Hepatocyte (in vitro differentiated cells): ENCODE measurements at places on chromosomes 5 and 9.

DNA sequence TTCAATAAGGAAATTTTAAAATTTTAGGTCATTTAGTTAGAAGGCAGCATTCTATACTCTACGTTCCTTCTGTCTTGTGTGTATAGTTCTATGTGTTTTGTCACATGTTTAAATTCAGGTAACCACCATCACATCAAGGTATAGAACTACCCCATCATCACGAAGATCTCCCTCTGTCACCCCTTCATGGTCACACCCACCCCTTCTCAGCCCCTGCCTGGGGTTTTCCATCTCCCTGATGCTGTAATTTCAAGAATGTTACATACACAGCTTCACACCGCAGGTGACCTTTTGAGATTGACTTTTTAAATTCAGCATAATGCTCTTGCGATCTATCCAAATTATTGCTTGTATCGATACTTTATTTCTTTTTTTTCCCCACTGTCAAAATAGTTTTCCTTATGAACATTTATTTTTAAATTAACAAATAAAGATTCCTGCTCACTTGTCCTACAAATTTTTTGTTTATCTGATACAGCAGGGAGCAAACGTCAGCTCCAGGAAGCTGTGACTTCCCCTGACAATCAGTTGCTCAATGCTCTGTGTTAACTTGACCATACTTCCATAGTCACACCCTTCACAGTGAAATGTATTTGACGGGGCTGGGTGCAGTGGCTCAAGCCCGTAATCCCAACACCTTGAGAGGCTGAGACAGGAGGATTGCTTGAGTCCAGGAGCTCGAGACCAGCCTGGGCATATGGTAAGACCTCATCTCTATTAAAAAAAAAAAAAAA, 10.2 kb downstream of the BTNL8 start:
- DNase-seq, result no peak
- no peak overlapping the region for H3K27ac ChIP-seq
- no peak overlapping the region for H3K4me3 ChIP-seq

GRCh38 chr9:37151812-37152211, 31.4 kb downstream of the ZCCHC7 start:
- no peak overlapping the region for H3K27ac ChIP-seq
- no peak overlapping the region for H3K4me3 ChIP-seq
- H3K36me3 ChIP-seq, result no peaks in the 10 kb centered on the region
- no peak for DNase-seq
- no peaks in the 10 kb centered on the region for H3K27me3 ChIP-seq
- no peaks in the 10 kb centered on the region for H3K4me1 ChIP-seq

DNA sequence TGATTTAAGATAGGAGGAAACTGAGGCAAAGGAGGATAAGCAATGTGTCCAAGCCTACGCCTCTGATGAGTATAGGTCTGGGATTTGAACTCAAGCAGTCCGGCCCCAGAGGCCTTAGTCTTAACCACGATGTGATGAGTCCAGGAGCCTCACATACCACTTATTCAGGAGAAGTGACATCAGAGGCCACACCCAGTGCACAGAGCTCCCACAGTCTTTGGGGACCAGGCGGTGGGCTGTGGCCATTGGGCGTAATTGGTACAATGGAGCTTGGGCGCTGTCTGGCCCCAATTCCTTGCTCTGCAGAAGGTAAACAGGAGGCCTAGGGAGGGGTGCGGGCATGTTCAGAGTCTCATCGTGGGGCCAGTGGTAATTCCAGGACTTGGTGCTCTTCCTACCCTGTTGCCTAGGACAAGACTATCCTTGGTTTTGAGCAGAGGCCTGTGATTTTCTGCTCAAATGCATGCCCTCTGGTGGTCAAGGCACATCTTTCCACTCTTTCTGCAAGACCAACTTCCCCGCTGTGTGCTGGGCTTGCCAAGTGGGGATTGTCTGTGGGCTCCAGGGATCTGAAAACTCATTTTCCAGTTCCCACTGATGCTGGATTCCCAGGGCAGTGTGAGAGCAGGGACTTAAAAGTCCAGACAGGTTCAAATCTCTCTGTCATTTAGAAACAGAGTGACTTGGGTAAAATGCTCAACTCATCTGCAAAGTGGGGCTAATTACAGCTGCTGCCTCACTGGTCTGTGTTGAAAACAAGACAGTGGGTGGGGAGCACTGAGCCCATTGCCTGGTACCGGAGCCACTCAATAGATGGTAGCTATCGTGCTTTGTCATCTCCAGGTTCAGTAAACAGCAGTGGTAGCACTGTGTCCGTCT, 15.8 kb downstream of the NDST1 start:
- no peaks in the 10 kb centered on the region for H3K27me3 ChIP-seq
- DNase-seq, result peak; percentile 63
- H3K4me1 ChIP-seq, result peaks cover 34% of the 10 kb centered on the region
- H3K36me3 ChIP-seq, result no peaks in the 10 kb centered on the region
- peak overlapping the region; percentile 82 for H3K27ac ChIP-seq
- H3K4me3 ChIP-seq, result no peak overlapping the region

DNA sequence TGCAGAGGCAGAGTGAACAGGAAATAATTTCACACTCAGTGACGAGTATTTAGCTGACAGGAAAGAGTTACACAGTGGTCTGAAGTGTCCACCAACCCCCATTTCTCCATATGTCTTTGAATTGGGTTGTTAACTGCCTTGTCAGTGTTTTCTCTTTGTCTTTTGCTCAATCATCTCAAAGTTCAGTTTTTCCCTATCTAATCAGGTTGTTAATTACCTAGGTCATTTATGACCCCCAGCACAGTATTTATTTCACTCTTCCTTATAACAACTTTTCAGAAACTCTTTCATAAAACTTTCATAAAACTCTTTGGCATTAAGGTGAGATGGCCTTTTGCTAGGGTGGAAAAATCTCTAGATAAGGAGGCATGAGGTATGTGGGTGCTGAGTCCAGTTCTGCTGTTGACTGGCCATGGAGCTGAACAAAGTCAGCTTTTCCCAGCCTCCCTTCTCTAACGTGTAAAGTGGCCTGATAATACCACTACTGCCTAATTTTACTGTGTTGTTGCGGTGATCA, 5.2 kb upstream of the ALDOB start:
- H3K4me3 ChIP-seq, result no peak overlapping the region
- H3K36me3 ChIP-seq, result no peaks in the 10 kb centered on the region
- H3K4me1 ChIP-seq, result peaks cover 13% of the 10 kb centered on the region
- peak; percentile 37 for DNase-seq
- H3K27me3 ChIP-seq, result no peaks in the 10 kb centered on the region

- H3K36me3 ChIP-seq, result no peaks in the 10 kb centered on the region
- peaks cover 38% of the 10 kb centered on the region for H3K27me3 ChIP-seq
- H3K4me3 ChIP-seq, result no peak overlapping the region
- H3K27ac ChIP-seq, result no peak overlapping the region
- no peak for DNase-seq
- H3K4me1 ChIP-seq, result no peaks in the 10 kb centered on the region
Measured at GRCh38 chr9:135734616-135735144, 32.7 kb downstream of the KCNT1 start.

DNA sequence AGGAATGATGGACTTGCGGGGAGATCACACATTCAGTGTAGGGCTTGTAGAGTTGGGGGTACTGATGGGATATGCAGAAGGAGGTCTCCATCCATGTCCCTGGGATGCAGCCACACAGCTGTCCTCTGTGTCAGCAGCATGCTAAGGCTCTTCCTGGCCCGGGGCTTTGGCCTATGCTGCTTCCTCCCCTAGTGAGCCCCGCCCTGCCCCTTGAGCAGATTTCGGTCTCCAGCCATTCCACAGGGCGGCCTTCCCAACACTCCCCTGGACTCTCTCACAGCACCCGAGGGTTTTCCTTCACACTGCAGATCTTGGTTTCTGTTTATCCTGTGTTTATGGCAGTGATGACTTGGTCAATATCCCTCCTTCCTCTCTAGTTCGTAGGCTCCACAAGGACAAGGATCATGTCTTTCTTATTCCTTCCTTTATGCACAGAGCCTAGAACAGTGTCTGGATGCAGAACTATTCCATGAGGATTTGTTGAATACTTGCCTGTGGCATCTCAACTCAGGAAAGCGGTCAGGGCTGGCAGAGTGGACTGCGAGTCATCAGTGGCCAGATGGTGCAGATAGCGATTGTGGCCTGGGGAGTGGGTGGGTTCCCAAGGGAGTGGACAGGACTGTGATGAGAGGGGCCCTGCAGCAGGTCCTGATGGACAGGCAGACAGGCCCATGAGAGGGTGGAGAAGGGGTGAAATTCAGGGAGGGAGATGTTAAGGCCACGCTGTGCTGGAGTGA, 114.2 kb downstream of the RGS3 start:
- no peak overlapping the region for H3K4me3 ChIP-seq
- no peaks in the 10 kb centered on the region for H3K36me3 ChIP-seq
- no peak overlapping the region for H3K27ac ChIP-seq
- H3K4me1 ChIP-seq, result peaks cover 24% of the 10 kb centered on the region

GRCh38 chr5:176425791-176426190, 9.5 kb upstream of the CLTB start:
- peaks cover 4% of the 10 kb centered on the region for H3K4me1 ChIP-seq
- no peaks in the 10 kb centered on the region for H3K27me3 ChIP-seq
- H3K36me3 ChIP-seq, result no peaks in the 10 kb centered on the region
- DNase-seq, result no peak
- H3K27ac ChIP-seq, result peak overlapping the region; percentile 86

- no peak for DNase-seq
- H3K36me3 ChIP-seq, result no peaks in the 10 kb centered on the region
- no peak overlapping the region for H3K4me3 ChIP-seq
- H3K4me1 ChIP-seq, result peaks cover 4% of the 10 kb centered on the region
- H3K27me3 ChIP-seq, result no peaks in the 10 kb centered on the region
Measured at GRCh38 chr9:123468541-123468940, 112.5 kb downstream of the CRB2 start.

DNA sequence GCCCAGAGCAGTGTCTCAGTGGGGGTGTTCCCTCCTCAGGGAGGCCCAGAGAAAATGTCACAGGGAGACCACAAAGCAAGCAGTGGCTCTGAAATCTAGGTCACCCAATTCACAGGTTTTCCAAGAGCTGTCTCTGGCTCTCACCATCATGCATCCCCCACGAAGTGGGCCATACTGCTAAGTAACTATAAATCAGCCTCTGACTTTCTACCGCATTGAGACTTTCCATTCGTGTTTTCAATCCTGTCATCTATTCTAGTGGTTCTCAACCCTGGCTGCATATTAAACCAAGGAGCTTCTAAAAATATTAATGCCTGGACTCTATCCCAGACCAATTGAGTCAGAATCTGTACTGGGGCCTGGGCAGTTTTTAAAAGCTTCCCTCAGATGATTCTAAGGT, 2.0 kb upstream of the C1QTNF3 start:
- no peaks in the 10 kb centered on the region for H3K36me3 ChIP-seq
- H3K27ac ChIP-seq, result no peak overlapping the region
- no peaks in the 10 kb centered on the region for H3K27me3 ChIP-seq
- no peak for DNase-seq
- no peaks in the 10 kb centered on the region for H3K4me1 ChIP-seq

DNA sequence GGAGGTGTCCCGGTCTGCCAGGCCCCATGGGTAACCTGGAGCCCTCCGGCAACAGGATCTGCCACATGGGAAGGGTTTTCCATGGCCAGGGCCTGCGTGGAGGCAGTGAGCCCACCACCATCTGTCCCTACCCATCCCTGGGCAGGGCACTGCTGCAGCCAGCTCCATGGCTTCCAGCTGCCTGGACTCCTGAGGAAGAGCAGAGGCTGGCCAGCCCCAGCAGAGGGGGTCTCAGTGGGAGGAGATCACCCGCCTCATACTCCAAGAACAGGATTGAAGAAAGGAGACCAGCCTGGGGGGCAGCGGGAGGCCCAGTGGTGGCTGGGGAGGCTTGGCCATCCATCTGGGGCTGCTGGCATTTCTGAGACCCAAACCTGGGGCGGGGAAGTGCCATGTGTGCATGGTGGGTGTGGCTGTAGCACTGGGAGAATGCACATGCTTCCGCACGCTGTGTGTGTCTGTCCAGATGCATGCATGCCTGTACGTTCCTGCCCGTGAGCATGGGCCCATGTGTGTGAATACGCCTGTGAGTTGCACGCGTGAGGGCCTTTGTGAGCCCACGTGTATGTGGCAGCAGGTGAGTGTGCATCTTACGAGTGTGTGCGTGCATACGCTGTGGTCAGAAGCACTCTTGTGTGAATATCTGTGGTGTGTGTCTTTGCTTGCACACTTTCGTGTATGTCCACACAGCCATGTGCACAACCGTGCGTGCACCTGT, 78.5 kb downstream of the LMX1B start:
- no peak overlapping the region for H3K4me3 ChIP-seq
- H3K4me1 ChIP-seq, result no peaks in the 10 kb centered on the region
- no peak overlapping the region for H3K27ac ChIP-seq
- DNase-seq, result no peak

DNA sequence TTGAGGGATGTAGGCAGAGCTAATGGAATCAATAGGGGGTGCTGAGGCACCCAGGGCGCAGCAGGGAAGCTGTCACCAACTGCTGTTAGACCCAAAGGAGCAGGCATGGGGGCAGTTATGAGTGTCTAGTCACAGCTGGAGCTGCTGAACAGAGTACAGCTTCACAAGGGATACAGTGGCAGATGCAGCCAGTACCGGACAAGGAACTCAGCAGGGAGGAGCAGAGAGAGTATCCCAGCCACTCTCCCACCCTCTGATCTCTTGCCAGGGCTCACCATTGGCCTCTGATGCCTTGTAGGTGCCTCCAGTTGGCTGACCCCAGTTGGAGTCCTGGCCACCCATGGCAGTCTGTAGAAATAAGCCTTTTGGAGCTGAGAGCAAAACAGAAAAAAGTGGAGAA, 42.6 kb upstream of the HSPB3 start:
- no peak overlapping the region for H3K4me3 ChIP-seq
- H3K27me3 ChIP-seq, result no peaks in the 10 kb centered on the region
- H3K36me3 ChIP-seq, result no peaks in the 10 kb centered on the region
- no peak for DNase-seq

DNA sequence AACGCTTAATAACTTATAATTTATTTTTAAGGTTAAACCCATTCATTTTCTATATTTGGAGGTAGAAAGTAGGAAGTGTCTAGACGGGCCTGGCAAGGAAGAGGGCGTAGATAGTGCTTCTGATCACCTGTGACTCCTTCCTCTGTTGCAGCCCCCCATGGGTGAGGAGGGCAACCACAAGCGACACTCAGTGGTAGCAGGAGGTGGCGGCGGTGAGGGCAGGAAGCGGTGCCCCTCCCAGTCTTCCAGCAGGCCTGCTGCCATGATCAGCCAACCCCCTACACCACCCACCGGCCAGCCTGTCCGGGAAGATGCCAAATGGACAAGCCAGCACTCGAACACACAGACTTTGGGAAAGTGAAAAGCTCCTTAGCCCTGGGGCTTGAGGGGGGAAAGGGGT, 36.7 kb downstream of the FAXDC2 start:
- H3K36me3 ChIP-seq, result no peaks in the 10 kb centered on the region
- no peak overlapping the region for H3K4me3 ChIP-seq
- no peak for DNase-seq
- H3K27me3 ChIP-seq, result no peaks in the 10 kb centered on the region
- no peaks in the 10 kb centered on the region for H3K4me1 ChIP-seq

- H3K27me3 ChIP-seq, result peaks cover 11% of the 10 kb centered on the region
- H3K36me3 ChIP-seq, result no peaks in the 10 kb centered on the region
- H3K4me3 ChIP-seq, result no peak overlapping the region
- no peak for DNase-seq
- H3K27ac ChIP-seq, result no peak overlapping the region
Measured at GRCh38 chr9:95343725-95344287, 26.3 kb upstream of the FANCC start.

GRCh38 chr9:93064392-93065134, 6.1 kb downstream of the SUSD3 start:
- H3K36me3 ChIP-seq, result no peaks in the 10 kb centered on the region
- H3K27ac ChIP-seq, result no peak overlapping the region
- no peak overlapping the region for H3K4me3 ChIP-seq
- H3K4me1 ChIP-seq, result peaks cover 20% of the 10 kb centered on the region

- no peaks in the 10 kb centered on the region for H3K36me3 ChIP-seq
- H3K4me1 ChIP-seq, result peaks cover 11% of the 10 kb centered on the region
- H3K27me3 ChIP-seq, result no peaks in the 10 kb centered on the region
- peak; percentile 81 for DNase-seq
- H3K27ac ChIP-seq, result no peak overlapping the region
Measured at GRCh38 chr9:33287087-33287490, 3.2 kb upstream of the NFX1 start.
